ENCODE measurements at places on chromosomes 13 and 19. TPM values are rescaled to one million over a fixed set of nuclear protein-coding genes. Genes with fewer than 3 reads are reported as not detected.

LRRC8E gene
- 1.4 TPM for total RNA-seq

SPACA7 gene
- 27.7 TPM for total RNA-seq

LHB gene
- 5.5 TPM for total RNA-seq

SIGLEC8 gene
- total RNA-seq: 0.31 TPM

LCP1 gene
- total RNA-seq: 48.7 TPM

SYCN gene
- 98.0 TPM for total RNA-seq

CGB3 gene
- total RNA-seq: not detected

PLIN5 gene
- total RNA-seq: 7.4 TPM

CBLC gene
- 4.9 TPM for total RNA-seq

PGLYRP1 gene
- not detected for total RNA-seq

ZNF835 gene
- total RNA-seq: 2.9 TPM

WDR62 gene
- total RNA-seq: 72.3 TPM

FUT2 gene
- 0.12 TPM for total RNA-seq

ZNF536 gene
- total RNA-seq: 35.1 TPM

ZNF208 gene
- 48.2 TPM for total RNA-seq

KLK12 gene
- total RNA-seq: not detected

RXFP2 gene
- 0.08 TPM for total RNA-seq

OR10H1 gene
- total RNA-seq: 0.25 TPM

CYP2F1 gene
- 2.5 TPM for total RNA-seq

CYP4F2 gene
- total RNA-seq: 3.3 TPM

CCL25 gene
- 1.7 TPM for total RNA-seq

GPR12 gene
- total RNA-seq: 0.06 TPM

CASP14 gene
- total RNA-seq: 0.16 TPM

KLK13 gene
- total RNA-seq: 3.7 TPM

ZNF529 gene
- total RNA-seq: 20.3 TPM

SLC46A3 gene
- total RNA-seq: 36.0 TPM

FGF22 gene
- total RNA-seq: 3.1 TPM

KLF5 gene
- 17.2 TPM for total RNA-seq

DPRX gene
- not detected for total RNA-seq

SBK3 gene
- total RNA-seq: 0.81 TPM

TNFRSF19 gene
- 6.2 TPM for total RNA-seq

ZGLP1 gene
- 12.8 TPM for total RNA-seq

DMKN gene
- 5.8 TPM for total RNA-seq

N4BP2L1 gene
- 13.6 TPM for total RNA-seq

C1QTNF9B gene
- total RNA-seq: 4.2 TPM

CACNG6 gene
- total RNA-seq: 5.5 TPM

UNC13A gene
- total RNA-seq: 3.2 TPM

TMEM143 gene
- 22.9 TPM for total RNA-seq

ZNF296 gene
- total RNA-seq: 6.7 TPM

EFNA2 gene
- 2.9 TPM for total RNA-seq

BCAM gene
- total RNA-seq: 67.8 TPM

BICRA gene
- total RNA-seq: 13.5 TPM

LILRB1 gene
- 0.63 TPM for total RNA-seq

TSKS gene
- total RNA-seq: 65.3 TPM

EBI3 gene
- 1.3 TPM for total RNA-seq

CYP2A6 gene
- total RNA-seq: not detected

TTYH1 gene
- 248 TPM for total RNA-seq

NLRP7 gene
- total RNA-seq: 9.0 TPM

C13orf42 gene
- total RNA-seq: 1.9 TPM

LRRC63 gene
- 9.4 TPM for total RNA-seq

TRIP10 gene
- total RNA-seq: 62.7 TPM

C19orf47 gene
- 48.9 TPM for total RNA-seq

ZNF100 gene
- 20.3 TPM for total RNA-seq

ATCAY gene
- total RNA-seq: 1.7 TPM

PRR19 gene
- total RNA-seq: 18.3 TPM

FBXO17 gene
- total RNA-seq: 11.8 TPM

DACH1 gene
- 4.7 TPM for total RNA-seq

ZNF99 gene
- 4.6 TPM for total RNA-seq

S1PR2 gene
- total RNA-seq: 13.7 TPM

UHRF1 gene
- 11.7 TPM for total RNA-seq
